ENCODE measurements at places on chromosomes 11 and 22.

GRCh38 chr11:6012035-6012668 is 5.4 kb upstream of the OR56A4 start:
- no peak for DNase-seq

- no peak for DNase-seq
Measured at GRCh38 chr11:33651990-33652389, 48.6 kb downstream of the C11orf91 start.

DNA sequence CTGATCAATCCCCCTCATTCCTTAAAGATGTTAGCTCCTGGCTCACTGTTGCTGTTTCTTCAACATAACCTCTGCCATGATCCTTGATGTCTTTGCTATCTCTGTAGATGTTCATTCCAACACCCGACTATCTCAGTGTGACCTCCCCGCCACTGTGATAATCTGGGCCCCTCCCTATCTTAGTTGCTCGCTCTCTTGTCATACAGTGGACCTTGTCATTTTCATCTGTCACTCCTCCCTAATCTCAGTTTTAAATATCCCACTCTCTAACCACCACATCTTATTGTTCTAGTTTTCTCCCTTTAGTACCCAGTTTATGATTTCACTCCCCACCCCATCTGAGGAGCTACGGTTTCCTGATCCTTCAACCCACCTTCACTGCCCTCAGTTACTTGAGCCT is 379.2 kb downstream of the SOX6 start:
- no peak for DNase-seq

GRCh38 chr22:22955866-22956535 is 68.4 kb downstream of the IGLL5 start:
- DNase-seq, result peak; percentile 23

- DNase-seq, result no peak
Measured at GRCh38 chr22:37121887-37122591, 12.5 kb upstream of the TMPRSS6 start.

- peak; percentile 54 for DNase-seq
Measured at GRCh38 chr11:64864473-64865285, 13.7 kb downstream of the EHD1 start.

- no peak for DNase-seq
Measured at GRCh38 chr11:76788661-76789442, 5.7 kb downstream of the TSKU start.
